DMS 273 treated with DMSO at 0.1 percent for 48 hours (cell line): ENCODE measurements at places on chromosomes 3 and 15.

DNA sequence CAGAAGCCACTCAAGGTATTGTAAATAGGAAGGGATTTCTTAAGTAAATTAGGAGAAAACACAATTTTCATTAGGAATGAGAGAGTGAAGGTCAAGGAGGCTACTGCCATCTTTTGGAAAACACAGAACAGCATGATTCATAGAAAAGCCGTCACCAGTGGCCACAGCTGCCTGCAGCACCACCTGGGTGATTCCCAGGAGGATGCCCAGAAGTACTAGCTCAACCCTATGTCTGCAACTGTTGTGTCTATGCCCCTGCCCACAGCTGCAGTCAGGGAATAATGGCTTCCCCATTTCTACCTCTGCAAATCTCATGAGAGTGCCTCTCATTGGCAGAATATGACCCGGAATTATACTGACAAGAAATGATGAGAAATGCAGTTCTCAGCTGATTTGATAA, 300.0 kb downstream of the IGSF11 start:
- DNase-seq = no peak

DNA sequence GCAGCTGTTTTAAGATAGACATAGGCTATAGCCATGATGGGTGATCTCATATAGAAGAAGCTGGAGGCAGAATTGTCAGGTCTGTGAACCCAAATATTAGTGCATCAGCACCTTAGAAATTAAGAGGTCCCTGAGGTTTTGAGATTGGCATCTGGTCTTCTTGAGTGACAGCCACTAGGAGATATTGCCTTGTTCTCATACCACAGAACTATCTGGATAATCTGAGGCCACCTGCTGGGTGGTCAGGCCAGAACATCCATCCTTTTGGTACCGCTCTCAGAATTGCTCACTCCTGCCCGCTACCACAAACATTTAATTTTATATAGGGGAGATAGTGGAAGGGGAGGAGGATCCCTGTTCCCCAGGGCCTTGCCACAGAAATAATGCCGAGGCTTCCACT, 210.6 kb upstream of the ZPLD1 start:
- DNase-seq = no peak

DNA sequence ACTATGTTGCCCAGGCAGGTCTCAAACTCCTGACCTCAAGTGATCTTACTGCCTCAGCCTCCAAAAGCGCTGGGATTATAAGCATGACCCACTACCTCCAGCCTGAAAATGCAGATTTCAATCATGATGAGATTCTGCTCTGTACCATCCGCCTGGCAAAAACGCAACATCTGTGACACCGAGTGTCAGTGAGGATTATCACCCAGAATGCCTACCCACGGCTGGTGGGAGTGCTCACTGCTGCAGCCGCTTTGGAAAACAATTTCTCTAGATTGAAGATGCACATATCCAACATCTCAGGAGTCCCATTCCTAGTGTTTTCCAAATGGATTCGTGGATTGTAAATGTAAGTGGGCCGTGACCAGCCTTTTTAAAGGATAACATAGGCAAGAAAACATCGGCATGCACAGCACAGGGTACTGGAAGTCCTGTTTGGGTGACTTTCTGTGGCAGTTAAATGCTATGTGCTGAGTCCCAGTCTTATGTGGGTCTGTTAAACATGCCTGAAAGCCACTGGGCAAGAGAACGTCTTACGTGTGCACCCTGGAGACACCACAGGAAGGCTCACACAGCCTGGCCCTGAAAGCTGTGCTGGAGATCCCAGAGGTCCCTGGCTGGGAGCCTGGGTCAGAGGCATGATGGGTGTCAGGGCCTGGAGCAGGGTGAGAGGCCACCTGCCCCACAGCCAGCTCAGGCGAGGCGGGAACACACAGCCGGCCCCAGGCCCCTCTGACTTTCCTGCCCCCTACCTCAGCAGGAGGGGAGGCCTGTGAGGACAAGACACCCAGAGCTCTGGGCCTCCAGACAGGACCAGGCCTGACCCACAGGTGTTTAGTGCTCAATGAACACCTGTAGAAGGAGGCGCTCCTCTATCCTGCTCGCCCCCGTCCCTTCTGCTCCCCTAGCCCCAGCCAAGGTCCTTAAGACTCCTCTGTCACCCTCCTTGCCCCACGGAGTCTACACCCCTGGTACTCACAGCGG, 918 bp downstream of the PRSS50 start:
- DNase-seq = no peak

DNA sequence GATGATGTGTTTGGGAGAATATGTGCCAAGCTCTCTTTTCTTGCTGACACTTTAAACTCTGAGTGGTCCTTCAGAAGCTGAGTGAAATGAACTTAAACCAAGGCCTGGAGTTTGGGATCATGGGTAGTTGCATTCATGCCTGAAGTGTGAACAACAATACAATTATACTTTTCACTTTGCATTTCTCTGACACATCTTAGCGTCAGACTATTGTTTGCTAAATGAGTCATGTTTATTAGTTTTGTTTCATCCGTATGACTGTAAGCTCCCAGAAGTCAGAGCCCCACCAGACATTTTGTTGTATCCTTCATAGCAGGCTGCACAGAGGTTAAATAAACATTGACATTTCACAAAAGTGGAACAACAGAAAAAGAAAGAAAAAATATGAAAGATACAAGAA, 542.6 kb downstream of the TUSC7 start:
- no peak for DNase-seq
